ENCODE measurements at places on chromosomes 5 and 9. TPM values are rescaled to one million over a fixed set of nuclear protein-coding genes. Genes with fewer than 3 reads are reported as not detected.

DNA sequence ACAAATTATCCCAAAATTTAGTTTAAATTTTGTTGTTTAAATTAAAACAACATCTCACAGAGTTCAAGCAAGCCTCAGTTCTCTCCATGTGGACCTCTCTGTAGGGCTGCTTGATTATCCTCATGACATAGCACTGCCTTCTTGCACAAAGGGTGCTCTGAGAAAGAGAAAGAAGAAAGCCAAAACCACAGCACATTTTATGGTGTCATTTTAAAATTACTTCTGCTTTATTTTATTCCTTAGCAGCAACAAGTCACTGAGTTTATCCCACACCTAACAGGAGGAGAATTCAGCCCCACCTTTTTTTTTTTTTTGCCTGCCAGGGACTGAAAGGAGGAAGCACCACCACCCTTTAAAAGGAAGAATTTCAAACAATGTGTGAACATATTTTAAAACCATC is 12.8 kb upstream of the KCNV2 start:
- no peaks in the 10 kb centered on the region for H3K4me1 ChIP-seq
- no peaks in the 10 kb centered on the region for H3K36me3 ChIP-seq
- no peak for DNase-seq
- no peak overlapping the region for H3K4me3 ChIP-seq
- H3K27me3 ChIP-seq, result no peaks in the 10 kb centered on the region

GRCh38 chr5:122180146-122180712 is 50.9 kb downstream of the ZNF474 start:
- no peak overlapping the region for H3K27ac ChIP-seq
- DNase-seq, result no peak
- no peak overlapping the region for H3K4me3 ChIP-seq
- H3K27me3 ChIP-seq, result no peaks in the 10 kb centered on the region

- no peak overlapping the region for H3K27ac ChIP-seq
- no peak overlapping the region for H3K4me3 ChIP-seq
- H3K36me3 ChIP-seq, result no peaks in the 10 kb centered on the region
- no peak for DNase-seq
Observed at GRCh38 chr5:601771-602465, 10.2 kb upstream of the CEP72 start.

DNA sequence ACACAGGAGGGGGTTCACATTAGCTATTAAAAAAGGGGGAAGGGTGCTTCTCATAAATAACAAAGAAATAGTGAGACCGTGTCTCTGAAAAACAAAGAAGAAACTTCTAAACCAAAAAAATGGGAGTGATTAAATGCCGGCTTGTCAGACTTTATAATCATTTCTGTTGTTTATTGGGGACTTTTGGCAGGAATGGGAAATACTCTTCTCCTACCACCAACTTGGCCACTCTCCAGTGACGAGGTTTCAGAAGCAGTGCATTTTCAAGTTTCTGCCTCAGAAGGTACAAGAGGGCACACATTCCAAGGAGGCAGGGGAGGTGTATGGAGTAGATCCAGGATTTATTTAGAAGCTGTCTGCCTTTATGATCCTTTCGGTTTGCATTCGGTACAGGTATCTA is 46.2 kb downstream of the LIX1 start:
- H3K4me1 ChIP-seq, result peaks cover 19% of the 10 kb centered on the region
- H3K4me3 ChIP-seq, result no peak overlapping the region
- no peak for DNase-seq
- no peak overlapping the region for H3K27ac ChIP-seq

- no peak overlapping the region for H3K27ac ChIP-seq
- H3K4me3 ChIP-seq, result no peak overlapping the region
- H3K4me1 ChIP-seq, result no peaks in the 10 kb centered on the region
- no peak for DNase-seq
- H3K36me3 ChIP-seq, result no peaks in the 10 kb centered on the region
Observed at GRCh38 chr5:116514421-116514970, 60.1 kb downstream of the SEMA6A start.

- DNase-seq, result no peak
- no peak overlapping the region for H3K27ac ChIP-seq
- no peaks in the 10 kb centered on the region for H3K27me3 ChIP-seq
- no peak overlapping the region for H3K4me3 ChIP-seq
- H3K36me3 ChIP-seq, result no peaks in the 10 kb centered on the region
Observed at GRCh38 chr5:9894571-9895301, 264.6 kb upstream of the TAS2R1 start.

DNA sequence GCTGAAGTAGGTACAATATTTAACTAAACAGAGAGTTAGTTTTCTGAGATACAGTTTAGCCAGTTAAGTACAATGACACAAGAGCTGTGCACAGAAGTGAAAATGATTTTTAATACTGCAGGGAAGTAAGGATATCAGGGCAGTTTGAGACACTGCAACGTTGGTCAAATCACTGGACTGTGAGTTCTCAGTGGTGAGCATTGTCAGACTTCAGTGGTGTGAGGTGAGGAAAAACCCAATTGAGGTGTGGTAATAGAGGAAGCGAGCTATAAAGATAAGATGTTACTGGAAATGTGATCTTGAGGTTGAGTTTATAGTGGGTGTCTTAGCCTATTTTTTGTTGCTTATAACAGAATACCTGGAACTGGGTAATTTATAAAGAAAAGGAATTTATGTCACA is 12.8 kb upstream of the FBXL7 start:
- no peak overlapping the region for H3K27ac ChIP-seq
- H3K36me3 ChIP-seq, result no peaks in the 10 kb centered on the region
- DNase-seq, result no peak
- no peaks in the 10 kb centered on the region for H3K4me1 ChIP-seq
- no peak overlapping the region for H3K4me3 ChIP-seq

GRCh38 chr5:135007305-135007704 is 26.7 kb downstream of the PITX1 start:
- no peak for DNase-seq
- no peak overlapping the region for H3K4me3 ChIP-seq
- H3K4me1 ChIP-seq, result no peaks in the 10 kb centered on the region
- H3K27ac ChIP-seq, result no peak overlapping the region
- no peaks in the 10 kb centered on the region for H3K36me3 ChIP-seq

Gene TEX48
- not detected for total RNA-seq

Gene RLN2
- 0.85 TPM for total RNA-seq

Gene SPINK4
- not detected for total RNA-seq

Gene DELE1
- total RNA-seq, result 170 TPM

Gene SLC36A3
- total RNA-seq, result not detected

Gene PCDHGB4
- total RNA-seq, result 7.6 TPM

Gene PRUNE2
- 1.9 TPM for total RNA-seq

Gene F2RL2
- total RNA-seq, result 1.5 TPM

Gene IL17B
- total RNA-seq, result not detected
